ENCODE measurements at places on chromosomes 2 and 18.

- DNase-seq = no peak
Observed at GRCh38 chr2:16487686-16488085, 177.9 kb downstream of the CYRIA start.

- DNase-seq = no peak
Observed at GRCh38 chr18:3444296-3444695, 5.7 kb upstream of the TGIF1 start.

DNA sequence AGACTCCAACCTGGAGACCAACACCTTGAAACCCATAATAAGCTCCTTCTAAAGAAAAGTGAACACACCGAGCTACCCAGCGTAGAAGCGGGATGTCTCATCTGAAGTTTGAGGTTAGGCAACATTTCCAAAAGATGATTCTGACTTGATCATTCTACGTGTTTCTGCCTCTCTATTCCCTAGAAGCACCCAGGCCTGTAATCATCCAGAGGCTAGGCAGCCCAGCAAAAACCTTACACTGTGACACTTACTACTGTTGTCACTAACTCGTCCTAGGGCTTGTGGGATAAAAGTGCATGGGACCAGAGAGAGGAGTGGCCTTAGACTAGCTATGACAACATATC lies 1.4 kb downstream of the ZBTB14 start:
- DNase-seq = no peak

- no peak for DNase-seq
Observed at GRCh38 chr18:58468191-58468590, 160.7 kb downstream of the ALPK2 start.

GRCh38 chr2:18855027-18855426 lies 265.7 kb upstream of the NT5C1B start:
- DNase-seq = no peak

DNA sequence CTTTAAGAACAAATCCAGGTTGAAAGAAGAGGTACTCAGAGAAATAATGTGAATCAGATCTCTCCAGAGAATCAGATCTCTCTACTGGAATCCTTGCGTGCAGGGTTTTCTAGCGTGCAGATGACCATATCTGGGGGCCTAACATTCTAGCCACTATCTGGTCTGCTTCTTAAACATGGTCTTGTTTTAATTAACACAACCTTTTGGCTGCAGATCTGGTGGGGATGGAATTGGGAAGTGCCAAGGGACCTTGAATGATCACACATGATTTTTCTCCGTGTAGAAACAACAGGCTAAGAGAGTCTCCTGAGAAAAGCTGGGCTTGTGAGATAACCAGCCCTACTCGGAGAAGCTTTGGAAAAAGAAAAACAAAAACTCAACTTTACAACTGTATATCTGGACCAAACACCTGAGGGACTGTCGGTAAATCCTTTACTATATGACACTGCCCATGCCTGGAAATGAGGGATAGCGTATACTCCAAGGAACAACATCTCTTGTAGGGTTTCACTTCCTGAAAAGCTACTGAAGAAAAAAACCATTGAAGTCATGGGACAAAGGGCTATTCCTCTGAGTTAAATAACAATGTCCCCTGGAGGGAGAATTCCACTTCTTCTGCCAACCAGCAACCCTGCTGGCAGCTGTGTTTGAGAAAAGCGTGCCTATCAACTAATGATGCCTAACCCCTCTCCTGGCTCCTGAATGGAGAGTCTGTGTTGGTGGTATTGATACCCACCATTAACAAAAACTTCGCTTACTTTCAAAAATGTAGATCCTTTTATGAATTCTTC lies 171.0 kb upstream of the REV1 start:
- DNase-seq = no peak

DNA sequence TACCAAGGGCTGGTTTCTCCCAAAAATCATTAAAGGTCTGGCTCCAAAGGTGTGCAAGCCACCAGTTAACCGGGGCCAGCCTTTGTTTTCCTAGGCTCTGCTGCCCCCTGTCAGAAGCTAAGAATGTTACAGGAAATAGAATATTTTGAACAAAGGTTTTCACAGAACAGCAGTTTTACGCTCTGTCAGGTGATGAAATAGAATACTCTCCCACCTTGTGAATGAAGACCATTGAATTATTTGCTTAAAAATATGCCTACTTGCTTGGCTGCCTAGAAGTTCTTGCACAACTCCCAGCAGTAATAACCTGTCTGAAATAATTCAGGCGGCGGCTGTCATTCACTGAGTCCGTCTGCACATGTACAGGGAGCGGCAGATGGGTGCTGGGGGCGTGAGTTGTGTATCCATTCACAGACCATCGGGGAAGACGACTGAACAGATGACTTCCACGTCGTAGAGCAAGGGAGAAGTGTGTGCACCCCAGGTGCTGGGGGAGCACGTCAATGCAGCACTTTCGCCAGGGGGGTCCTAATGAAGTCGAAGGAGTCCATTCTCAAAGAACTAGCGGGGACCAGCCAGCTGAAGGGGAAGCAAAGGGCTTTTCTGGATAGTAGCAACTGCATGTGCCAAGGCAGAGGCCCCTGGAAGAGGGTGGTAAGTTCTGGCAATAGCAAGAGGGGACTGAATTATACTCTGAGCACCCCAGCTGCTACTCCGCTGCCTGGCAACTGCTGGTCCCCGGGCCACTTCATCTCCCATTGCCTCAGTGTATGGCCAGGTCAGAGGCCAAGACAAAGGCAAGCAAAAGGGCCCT lies 56.1 kb downstream of the SF3B1 start:
- no peak for DNase-seq

- DNase-seq = no peak
Observed at GRCh38 chr2:101439716-101440115, 35.2 kb downstream of the RFX8 start.

DNA sequence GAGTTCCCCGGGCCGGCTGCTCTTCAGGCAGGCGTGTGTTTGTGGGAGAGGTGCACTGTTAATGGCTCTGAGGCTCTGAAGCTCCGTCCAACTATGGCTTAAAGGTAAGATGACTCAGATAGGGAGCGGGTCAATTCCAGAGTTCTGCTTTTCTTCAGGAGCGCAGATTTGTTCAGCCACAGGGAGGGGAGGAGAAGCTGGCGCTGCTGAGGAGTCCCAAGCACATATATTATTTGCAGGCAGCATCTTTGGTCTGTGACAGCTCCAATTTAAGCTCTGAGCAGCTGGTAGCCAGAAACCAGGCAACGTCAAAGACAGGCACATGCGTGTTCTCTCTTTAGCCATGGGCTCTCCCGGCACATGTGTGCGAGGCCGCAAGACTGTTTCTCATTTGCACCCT lies 229.2 kb downstream of the BCL2 start:
- no peak for DNase-seq

DNA sequence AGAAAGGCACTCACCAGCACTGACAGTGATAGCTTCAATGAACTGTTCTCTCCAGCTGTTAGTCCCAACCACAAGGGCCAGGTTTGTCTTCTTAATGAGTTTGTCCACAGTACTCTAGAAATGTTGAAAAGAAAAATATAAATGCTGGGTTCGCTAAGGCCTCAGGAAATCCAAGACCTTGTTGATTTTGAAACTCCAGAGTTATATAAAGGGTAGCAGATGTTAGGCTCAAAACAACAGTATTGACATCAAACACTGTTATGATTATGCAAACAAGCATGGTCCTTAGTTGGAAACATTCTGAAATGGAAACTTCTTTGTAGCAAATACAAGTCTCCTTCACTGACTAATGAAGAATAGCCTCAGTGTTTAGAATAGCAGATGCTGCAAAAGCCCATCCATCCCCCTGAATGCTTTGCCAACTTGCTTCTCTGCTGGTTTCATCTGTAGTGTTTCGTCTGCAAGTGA lies 291.1 kb downstream of the SLC8A1 start:
- no peak for DNase-seq

DNA sequence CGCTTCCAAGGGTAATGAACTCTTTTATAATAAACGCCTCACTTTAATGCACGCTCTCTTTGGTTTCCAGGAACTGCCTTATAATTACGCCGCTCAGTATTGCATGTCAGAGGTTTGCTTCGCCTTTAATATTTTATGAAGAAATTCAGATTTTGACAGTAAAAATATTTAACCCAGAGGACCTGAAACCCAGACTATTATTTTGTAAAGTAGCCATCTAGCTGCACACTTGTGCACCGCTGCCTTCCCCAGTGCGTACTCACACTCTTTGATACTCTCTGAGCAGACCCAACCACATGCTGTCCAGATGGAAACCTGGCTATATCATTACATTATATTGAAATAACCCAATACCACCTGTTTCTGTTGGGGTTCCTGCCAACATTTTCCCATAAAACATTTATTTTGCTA lies 270.1 kb downstream of the C1D start:
- DNase-seq = no peak

DNA sequence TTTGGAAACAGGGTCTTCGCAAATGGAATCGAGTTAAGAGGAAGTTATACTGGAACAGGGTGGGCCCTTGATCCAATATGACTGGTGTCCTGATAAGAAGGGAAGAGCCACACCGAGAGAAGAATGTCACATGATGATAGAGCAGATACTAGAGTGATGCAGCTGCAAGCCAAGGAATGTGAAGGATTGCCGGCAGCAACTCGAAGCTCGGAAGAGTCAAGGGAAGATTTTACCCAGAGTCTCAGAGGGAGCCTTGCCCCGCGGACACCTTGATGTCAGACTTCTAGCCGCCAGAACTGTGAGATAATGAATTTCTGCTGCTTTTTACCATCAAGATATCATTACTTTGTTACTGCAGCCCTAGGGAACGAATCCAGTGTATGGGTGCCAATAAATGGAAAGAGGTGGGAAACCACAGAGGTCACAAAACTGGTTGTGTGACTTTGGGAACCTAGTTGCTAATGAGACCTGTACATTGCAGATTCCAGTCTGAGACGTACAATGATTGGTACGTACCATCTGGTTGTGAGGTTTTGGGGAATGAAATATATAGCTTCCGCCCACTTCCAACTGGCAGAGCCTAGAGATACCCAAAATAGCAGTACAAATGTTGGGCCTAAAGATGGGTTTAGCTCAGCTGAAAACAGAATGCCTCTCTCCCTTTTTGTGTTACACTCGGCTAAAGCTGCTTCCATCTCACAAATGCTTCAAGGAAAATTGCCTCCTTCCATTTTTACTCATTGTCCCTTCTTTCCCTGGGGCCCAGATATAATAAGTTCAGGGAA lies 28.6 kb upstream of the VWA3B start:
- DNase-seq = no peak

DNA sequence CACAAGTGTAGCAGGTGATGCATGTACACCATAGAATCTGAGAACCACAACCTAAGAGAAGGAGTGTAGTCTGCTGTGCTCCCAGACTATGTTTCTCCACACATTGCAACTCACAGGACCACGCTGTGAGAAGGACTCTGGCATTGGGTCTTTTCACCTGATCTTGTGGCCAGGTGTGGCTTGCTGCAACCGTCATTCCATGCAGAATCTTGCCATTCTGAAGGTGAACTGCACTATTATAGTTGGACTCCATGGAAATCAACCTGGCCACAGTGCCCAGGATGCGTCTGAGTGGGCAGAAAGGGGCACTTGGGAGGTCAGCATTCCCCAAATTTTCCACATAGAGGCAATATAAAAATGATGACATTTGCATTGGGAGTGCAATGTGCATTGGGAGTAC lies 122.2 kb downstream of the CAPN13 start:
- no peak for DNase-seq

DNA sequence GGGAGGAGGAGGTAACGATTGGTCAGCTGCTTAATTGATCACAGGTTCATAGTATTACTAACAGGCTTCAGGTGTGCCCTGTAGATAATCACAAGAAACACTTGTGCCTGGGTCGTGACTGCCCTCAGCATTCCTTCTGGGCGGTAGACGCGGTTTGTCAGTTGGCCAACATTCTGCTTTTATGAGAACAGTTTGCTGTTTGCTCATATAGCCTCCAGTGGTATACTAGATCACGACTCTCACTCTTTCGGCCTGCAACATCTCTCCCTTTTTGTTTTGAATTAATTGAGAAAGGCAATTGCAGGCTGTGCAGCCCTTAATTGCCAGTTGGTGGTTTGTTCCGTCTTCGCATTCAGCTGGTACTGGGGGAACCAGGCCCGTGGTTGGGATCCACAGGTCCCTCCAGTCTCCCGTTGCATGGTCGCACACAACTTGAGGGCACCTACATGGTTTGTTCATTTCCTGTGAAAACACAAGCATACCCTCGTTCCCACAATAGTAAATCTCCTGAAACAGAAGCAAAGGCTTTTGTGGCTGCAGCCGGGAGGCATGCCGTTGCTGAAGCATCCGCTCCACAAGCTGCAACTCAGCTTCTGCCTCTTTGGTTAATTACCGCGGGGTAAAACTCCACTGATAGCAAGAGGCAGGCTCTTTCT lies 30.3 kb upstream of the GPR17 start:
- peak; percentile 42 for DNase-seq

DNA sequence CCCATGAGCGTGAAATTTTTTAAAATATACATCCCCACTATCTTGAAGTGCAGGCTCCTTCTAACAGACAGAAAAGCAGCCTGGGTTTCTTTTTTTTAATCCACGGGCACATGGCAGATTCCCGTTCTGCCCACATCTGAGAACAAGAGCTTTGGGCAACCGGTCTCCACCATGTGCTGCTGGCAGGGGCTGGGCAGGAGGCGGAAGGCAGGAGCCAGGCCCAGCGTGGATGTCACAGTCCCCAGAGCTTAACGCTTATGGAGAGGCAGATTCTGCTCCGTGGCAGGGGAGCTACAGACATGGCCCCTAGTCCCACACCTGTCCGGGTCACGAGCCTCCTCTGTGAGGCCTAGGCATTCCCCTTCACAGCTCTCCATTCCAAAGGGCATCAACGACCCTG lies 503.0 kb upstream of the MYT1L start:
- no peak for DNase-seq

DNA sequence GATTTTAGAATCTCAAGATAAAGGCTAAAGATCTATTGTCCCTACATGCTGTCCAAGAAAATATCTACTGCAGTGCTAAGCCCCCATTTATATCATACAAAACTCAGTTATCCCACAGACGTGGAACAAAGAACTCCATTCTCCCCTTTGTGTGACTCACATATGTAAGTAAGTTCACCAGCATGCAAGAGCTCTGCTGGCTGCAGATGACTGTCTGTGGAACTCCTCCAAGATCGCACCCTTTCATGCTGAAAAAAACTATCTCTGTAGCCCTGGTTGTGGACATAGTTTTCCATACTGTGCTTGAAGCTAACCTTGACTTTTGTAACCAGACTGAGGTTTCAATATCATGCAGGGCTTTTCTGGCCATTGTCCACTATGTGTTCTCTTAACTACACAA lies 207.1 kb downstream of the ZNF521 start:
- DNase-seq = no peak

GRCh38 chr2:184683911-184684310 lies 85.6 kb downstream of the ZNF804A start:
- DNase-seq = no peak
